Activated T-helper 1 cell treated with Interleukin-2 at 50 U/mL for 16 hours (primary cell): ENCODE measurements at places on chromosomes 11 and 22.

GRCh38 chr11:94563176-94563847 is 3.9 kb upstream of the PIWIL4 start:
- DNase-seq = no peak

DNA sequence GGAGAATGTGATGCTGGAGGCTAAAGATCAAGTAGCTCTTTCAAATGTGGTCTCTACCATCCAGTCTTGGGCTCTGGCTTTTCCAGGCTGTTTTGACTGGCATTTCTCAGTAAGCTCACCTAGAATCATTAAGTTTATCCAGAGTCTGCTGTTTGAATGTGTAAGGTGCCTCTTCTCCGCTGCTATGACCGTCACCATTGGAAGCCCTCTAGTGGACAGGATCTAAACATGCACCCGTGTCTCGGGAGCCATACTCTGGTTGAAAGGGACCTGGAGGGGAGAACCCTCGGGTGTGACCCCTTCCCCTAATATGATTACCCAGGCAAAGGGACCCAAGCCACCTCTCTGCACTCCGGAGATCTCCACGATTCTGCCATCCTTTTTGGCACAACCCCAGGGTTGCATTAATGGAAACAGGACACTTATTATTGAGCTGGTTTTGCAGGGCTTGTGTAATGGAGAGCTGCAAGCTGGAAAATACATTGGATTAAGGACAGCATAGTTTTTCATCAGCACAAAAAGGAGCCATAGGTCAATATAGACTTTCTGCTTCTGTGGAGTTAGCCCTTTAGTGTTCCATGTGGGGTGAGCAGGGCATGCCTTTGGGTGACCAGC is 191.0 kb upstream of the LARGE1 start:
- DNase-seq = no peak

- DNase-seq = no peak
These were observed 535.1 kb upstream of the LUZP2 start for GRCh38 chr11:23961503-23962338.

DNA sequence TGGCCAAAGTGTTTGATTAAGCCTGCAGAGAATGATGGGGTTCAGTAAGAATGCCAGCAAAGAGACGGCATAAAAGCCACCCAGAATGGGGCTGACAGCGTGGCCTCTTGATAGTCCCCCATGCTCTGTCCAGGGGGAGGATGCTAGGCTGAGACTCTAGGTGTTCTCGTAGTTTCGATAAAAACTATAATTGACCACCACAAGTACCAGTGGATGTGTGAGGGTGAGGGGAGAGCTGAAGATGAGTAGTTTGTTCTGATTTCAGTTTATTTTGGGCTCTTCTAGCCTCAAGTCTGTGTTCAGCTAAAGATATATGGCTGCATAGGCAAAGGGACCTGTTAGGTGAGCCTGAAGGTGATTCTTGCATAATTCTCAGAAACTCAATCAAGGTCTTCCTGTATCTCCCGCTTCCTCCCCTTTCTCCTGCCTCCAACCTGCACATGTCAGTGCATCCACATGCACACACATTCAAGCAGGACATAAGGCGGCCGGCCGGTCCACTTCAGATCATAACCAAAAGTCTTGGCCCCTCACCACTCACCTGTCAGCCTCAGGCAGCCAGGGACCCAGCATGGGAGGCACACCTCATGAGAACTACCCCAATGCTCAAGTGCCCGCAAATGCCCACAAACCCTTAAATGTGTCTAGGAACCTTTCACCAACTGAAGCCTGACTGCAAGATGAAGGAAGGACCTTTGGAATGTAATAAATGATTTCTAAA is 31.2 kb downstream of the FLI1 start:
- no peak for DNase-seq

DNA sequence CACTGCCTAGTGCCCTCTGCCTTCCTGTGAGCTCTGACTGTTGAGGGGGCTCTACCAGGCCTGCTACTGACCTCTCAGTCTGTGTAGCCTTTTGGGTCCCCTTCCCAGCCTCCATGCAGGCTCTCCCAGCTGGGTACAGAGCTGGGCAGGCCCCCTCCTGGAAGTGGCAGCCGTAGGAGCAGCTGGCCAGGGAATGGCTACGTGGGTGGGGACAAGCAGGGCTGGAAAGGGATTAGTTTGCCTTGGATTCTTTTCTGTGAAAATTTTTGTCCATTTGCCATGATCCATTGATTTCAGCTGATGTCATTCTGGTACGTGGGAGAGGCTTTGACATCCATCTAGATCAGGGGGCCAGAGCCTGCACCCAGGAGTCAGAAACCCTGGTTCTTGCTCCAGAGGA is 23.9 kb upstream of the NECTIN1 start:
- no peak for DNase-seq

GRCh38 chr11:70799386-70799785 is 401.1 kb downstream of the CTTN start:
- DNase-seq = no peak

DNA sequence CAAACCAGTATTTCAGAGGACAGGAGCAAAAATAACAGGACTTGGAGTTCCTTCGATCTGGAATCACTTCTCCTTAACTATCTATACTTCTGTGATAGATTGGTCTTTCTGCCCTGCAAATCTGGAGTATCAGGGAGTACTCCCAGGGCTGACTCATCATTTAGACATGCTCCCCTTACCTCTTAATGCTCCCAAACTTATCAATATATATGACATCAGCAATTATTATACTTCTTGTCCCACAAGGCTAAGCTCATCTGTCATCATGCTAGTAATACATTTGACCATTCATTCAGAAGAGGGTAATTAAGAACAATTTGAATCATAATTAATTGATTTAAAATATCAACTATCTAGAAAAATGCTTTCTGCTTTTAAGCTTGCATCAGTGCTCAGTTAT is 163.8 kb downstream of the SWAP70 start:
- no peak for DNase-seq

DNA sequence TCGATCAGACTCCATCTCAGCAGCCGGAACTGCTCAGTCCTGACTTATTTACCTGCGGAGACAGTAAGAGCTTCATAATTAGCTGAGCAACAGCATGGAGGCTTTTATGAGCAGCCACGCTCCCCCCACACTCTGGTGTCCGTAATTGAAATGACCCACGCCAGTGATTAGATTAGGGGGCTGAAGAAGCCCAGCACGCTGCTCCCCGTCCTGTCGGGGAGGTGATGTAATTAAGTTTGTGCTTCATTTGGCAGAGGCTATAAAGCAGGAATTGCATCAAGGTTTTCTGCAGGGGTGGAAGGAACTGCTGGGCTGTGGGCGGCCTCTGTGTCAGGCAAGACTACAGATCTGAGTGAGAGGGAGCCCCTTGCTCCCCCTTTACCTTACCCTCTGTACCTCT is 22.8 kb upstream of the HTR3A start:
- DNase-seq = no peak
